ENCODE measurements at places on chromosomes 11 and 22. TPM values are rescaled to one million over a fixed set of nuclear protein-coding genes. Genes with fewer than 3 reads are reported as not detected.

ARFGAP3 gene
- 38.8 TPM for total RNA-seq

MYBPC3 gene
- 0.17 TPM for total RNA-seq

GRCh38 chr11:47355283-47356128, 3.0 kb upstream of the MYBPC3 start:
- H3K36me3 ChIP-seq = no peaks in the 10 kb centered on the region
- peak overlapping the region; percentile 78 for H3K27ac ChIP-seq
- peaks cover 7% of the 10 kb centered on the region for H3K4me1 ChIP-seq
- no peaks in the 10 kb centered on the region for H3K27me3 ChIP-seq
- H3K4me3 ChIP-seq = peak overlapping the region; percentile 59
- peak; percentile 96 for DNase-seq

DNA sequence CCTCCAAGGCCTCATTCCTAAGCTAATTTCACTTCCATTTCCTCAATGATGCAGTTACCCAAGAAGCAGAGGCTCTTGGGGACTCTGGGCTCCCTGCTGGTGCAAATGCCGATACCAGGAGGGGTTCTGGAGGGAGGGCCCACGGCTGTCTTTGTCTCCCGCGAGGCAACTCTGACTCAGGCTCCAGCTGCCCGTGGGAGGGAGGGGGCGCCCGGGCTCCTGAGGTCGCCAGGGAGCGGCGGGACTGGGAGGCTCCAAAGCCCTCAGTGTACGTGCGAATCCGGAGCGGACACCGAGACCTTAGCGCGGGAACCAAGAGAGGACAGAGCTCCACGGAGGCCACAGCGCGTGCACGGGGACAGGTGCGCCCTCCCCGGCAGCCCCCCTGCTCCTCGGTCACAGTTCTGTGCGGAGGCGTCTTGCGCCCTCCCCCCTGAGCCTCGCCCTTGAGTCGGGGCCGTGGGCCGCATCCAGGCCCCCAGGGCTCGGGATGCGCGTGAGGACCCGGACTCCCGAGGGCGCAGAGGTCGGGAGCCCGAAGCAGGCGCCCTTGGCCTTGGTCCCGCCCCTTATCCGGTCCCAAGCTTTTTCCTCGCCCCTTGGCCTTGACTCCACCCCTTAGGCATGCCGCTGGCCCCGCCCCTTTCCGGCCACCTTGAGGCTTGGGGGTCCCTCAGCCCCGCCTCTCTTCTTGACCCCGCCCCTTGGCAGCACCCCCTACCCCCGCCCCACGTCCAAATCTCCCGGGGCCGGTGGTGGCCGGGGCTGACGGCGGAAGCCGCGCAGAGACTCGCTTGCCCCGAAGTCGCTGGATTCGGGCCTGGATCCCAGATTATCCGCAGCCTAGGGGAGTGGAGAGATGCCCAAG, 4.7 kb upstream of the SHISA8 start:
- peaks cover 76% of the 10 kb centered on the region for H3K27me3 ChIP-seq
- no peak overlapping the region for H3K27ac ChIP-seq
- no peaks in the 10 kb centered on the region for H3K36me3 ChIP-seq

- no peaks in the 10 kb centered on the region for H3K27me3 ChIP-seq
- no peak for DNase-seq
- H3K36me3 ChIP-seq = no peaks in the 10 kb centered on the region
These were observed 35.8 kb downstream of the NRXN2 start for GRCh38 chr11:64687204-64687603.

GRCh38 chr11:92225125-92225567, 528 bp downstream of the FAT3 start:
- H3K4me1 ChIP-seq = peaks cover 35% of the 10 kb centered on the region
- peak overlapping the region; percentile 70 for H3K4me3 ChIP-seq
- no peaks in the 10 kb centered on the region for H3K27me3 ChIP-seq
- H3K36me3 ChIP-seq = no peaks in the 10 kb centered on the region
- H3K27ac ChIP-seq = peak overlapping the region; percentile 64
- DNase-seq = no peak

- peak overlapping the region; percentile 97 for H3K27ac ChIP-seq
- DNase-seq = no peak
- peaks cover 25% of the 10 kb centered on the region for H3K4me1 ChIP-seq
- no peaks in the 10 kb centered on the region for H3K36me3 ChIP-seq
- H3K4me3 ChIP-seq = peak overlapping the region; percentile 94
These were observed 1.7 kb downstream of the QSER1 start for GRCh38 chr11:32894149-32894827.

- H3K4me1 ChIP-seq = peaks cover 24% of the 10 kb centered on the region
- peaks cover 6% of the 10 kb centered on the region for H3K27me3 ChIP-seq
- peak overlapping the region; percentile 70 for H3K4me3 ChIP-seq
These were observed 8.6 kb downstream of the SIGIRR start for GRCh38 chr11:405954-406795.
